K562 (cell line): ENCODE measurements at places on chromosomes 6 and 20.

DNA sequence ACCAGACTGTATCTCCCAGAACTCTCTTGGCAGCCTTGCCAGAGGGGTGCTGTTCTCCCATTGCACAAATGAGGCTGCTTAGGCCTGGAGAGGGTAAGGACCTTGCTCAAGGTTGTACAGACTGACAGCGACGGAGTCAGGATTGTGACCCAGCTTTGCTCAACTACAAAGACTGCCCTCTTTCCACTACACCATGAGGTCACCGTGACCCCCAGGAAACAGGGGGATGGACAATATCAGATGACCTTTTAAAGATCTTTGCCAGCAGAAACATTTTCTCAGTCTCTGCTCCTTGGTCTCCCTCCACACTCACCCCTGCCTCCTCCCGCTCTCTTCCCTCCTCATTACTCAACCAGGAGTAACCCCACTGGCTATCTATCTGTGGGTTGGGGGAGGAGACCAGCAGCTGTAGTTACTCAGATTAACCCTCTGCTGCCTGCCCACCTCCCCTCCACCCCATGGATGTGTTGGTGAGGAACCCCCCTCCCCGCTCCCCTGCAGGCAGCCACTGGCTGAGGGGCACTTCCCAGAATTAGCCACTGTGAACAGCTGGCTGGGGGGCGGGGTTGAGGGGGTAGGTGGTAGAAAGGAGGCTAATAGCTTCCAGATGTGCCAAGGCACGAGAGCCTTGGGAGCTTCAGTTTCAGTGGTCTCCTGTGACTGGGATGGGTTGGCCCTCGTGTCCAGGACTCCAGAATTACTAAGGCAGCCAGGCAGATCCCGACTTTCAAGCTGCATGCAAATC lies 26.9 kb upstream of the MRPS18A start:
- DNase-seq = peak; percentile 82

DNA sequence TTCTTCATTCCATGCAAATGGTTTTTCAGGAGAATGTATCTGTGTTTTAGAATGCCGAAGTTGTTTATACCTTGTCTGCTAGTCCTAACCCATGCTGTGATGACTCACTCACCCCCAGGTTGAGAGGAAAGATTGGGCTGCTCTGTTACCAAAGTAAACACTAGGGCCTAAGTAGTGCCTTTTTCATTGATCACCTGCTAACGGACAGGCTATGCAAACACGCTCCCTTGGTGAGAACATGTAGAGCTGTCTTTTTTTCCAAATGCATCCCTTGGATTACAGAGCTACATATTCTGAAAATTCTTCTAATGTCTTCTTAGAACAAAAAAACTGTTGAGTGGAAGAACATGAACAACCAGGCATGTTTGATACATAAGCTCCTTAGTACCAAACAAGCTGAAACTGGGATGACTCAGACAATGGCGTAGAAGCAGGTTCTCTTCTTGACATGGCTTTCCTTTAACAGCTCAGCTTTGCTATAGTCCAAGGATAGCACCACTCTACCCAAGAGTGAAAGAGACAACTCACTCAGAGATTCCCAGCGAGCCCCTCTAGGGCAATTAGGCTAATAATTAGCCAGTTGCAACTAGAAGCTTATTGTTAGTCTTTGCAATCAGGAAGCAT lies 20.5 kb downstream of the PERP start:
- DNase-seq = no peak

GRCh38 chr20:3557237-3557785 lies 86.5 kb downstream of the ATRN start:
- no peak for DNase-seq

GRCh38 chr6:35079311-35080000 lies 61.7 kb downstream of the TCP11 start:
- no peak for DNase-seq

- no peak for DNase-seq
Measured at GRCh38 chr6:125612345-125612846, 137.0 kb upstream of the HEY2 start.

GRCh38 chr6:168598251-168599117 lies 157.5 kb downstream of the SMOC2 start:
- DNase-seq = no peak

- DNase-seq = no peak
Measured at GRCh38 chr6:160505970-160506369, 157.8 kb downstream of the SLC22A3 start.

DNA sequence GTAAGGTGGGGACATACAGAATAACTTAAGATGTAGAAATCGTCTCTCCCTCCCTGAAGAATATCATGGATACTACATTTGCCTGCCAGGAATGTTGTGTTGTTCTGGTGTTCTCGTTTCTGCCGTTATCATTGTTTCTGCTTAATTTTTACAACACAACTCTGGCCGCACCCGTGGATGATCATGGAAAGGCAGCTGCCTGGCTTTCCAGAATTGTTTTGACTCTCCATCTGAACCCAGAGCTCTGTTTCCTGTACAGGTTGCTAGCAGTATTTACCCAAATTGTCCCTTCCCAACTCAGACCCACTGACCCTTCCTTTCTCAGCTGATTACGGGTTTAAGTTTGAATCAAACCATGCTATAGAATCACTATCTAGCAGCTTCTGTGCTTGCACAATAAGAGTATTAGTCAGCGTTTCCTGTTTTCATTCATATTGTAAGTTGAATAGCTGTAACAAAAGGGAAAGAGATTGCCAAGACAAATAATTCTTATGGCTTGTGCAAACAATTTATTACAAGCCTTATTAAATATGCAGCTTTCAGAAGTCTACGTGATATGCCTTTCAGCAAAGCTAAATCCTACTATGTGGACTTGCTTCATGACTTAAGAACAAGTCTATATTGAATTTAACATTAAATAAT lies 139.0 kb downstream of the MTHFD1L start:
- DNase-seq = no peak

DNA sequence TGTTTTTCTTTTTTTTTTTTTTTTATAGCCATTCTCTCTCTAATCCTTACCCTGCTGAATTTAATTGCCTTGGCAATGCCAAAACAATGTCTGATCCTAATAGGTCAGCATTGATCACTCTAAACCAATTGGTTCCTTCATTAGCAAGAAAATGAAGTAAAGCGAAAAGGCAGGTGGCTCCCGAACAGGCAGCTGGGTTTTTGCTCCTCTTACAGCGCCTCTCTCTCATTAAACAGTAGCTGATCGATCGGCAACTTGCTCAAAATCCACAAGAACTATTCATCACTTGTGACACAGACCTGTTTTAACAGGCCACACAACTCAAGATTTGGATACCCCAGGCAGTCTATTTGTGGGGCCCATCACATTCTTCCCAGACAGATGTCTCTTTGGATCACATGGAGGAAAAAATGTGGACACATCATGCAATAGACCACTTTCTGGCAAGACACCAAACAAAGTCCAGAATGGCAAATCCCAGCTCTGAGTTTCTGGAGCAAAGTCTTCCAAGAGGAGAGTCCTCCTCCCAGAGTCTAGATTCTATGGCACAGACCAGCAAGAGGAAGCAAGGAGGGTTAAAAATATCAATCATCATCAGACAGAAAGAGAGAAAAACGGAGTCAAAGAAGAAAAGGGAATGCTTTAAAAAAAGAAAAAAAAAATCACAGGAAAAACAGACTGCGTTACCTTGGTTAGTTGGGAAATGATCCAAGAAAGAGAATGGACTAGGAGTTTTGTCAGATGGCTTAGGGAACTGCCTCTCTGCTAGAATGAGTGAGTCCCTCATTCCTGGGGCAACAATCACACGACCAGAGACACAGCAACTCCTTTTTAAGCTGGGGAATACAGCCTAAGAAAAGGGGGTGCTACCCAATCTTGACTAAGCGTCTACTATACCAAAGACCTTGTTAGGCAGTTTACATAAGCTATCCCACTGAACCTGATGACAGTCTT lies 247.8 kb downstream of the BTBD9 start:
- DNase-seq = no peak

DNA sequence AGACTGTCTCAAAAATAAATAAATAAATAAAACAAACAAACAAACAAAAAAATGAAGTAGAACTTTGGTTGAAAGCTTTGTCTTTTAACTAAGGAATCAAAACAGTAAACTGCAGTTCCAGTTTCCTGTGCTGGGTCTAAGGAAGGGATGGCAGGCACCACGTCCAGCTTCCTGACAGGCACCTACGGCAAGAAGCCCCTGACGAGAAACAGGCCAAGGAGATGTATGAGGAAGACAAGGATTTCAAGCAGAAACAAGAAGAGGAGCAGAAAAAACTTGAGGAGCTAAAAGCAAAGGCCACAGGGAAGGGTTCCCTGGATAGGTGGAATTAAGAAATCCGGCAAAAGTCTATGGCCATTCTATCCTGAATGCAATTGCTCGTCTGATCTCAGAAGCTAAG lies 8.8 kb downstream of the SNX3 start:
- DNase-seq = no peak

- no peak for DNase-seq
Measured at GRCh38 chr20:43821795-43822194, 92.9 kb upstream of the TOX2 start.

DNA sequence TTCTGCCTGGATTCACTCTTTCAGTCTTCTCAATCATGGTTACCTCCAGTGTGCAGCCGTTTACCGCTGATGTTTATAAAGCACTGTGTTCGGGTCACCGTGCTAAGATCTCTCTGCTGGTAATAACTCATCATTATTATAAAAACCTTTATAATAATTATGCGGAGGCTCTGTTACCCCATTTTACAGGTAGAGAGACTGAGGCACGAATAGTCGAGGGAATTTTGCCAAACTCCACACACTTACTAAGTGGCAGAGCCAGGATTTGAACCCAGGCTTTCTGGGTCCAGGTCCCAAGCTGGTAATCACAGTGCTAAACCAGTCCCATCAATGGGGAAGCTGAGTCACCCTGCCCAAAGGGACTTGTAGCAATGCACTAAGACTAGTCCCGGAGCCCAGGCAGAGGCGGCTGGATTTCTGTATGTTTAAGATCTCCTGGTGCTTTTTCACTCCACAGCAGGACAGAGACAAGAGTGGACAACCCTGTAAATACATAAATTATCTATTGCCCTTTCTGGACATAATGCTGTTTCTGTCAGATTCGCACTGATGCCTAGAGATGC lies 48.1 kb downstream of the SYNJ2 start:
- DNase-seq = no peak

DNA sequence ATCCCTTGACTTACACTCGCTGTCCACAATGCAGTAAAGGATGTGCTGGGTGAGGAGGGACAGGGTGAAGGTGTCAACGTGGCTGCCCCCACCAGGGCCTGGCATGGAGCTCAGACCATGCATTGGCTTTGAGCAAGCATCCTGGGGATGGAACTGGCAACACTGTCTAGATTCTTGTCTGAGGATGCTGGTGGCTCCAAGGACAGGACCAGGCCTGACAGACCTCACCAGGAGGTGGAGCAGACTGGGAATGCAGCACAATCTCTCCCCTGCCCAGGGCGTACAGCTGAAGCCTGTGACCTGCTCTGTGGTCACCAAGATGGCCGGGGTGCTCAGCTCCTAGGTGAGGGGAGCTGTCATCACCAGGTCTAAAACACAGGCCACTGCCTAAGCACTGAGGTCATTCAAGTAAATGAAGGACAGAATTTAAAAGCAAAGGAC lies 50.9 kb downstream of the MYH7B start:
- DNase-seq = no peak

- DNase-seq = no peak
Measured at GRCh38 chr6:132950566-132950965, 136.2 kb downstream of the RPS12 start.

- DNase-seq = no peak
Measured at GRCh38 chr6:36610956-36611336, 16.8 kb downstream of the SRSF3 start.

- no peak for DNase-seq
Measured at GRCh38 chr6:34182751-34183531, 37.1 kb upstream of the GRM4 start.

DNA sequence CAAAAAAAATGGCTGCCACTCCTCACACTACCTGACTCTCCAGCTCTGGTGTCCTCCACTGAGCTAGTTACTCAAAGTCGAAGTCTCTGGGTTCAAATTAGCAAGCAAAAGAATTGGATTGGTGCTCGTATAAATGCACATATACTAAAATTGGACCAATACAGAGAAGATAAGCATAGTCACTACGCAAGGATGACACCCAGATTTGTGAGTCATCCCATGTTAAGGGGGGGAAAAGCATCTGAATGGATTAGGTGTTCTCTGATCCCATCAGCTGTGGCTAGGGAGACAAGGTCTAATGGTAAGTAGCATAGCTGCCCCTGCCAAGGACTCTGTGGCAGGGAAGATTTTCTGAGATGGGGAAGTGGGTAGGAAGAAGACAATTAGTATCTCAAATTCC lies 18.3 kb upstream of the AMD1 start:
- no peak for DNase-seq
